ENCODE measurements at places on chromosomes 6 and 20. TPM values are rescaled to one million over a fixed set of nuclear protein-coding genes. Genes with fewer than 3 reads are reported as not detected.

The CSTF1 gene
- total RNA-seq: 32.9 TPM

The PARD6B gene
- 0.07 TPM for total RNA-seq

The TINAG gene
- total RNA-seq: 0.21 TPM

The SLC16A10 gene
- not detected for total RNA-seq

DNA sequence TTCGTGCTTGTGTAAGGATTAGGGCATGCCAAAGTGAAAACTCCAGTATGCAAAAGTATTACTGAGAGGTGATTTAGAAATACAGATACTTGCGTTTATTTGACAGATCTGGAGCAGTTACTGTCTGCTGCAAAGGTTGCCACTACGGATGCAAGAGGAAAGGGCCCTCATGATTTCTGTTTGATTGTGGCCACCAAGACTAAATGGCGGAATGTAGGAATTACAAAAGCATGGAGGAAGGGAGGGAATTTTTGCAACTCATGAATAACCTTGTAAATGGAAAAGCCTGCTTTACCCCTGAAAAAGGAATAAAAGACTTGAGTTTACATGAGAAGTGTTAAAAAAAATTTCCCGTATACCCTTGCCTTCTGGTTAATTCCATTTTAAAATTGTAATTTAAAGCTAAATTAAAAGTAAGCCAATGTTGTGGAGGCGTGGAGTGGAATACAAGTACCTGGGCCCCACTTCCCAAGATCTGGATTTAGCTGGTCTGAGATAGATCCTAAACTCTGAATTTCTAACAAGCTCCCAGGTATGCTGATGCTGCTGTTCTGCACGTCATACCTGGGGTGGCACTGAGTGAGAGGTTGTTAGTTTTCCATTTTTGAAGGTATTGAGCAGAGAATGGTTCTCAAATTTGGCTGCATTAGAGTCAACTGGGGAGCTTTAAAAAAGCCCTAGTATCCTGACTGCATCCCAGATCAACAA, 56.6 kb upstream of the NKX2-2 start:
- no peaks in the 10 kb centered on the region for H3K27me3 ChIP-seq
- no peaks in the 10 kb centered on the region for H3K4me1 ChIP-seq
- no peak overlapping the region for H3K27ac ChIP-seq
- DNase-seq: no peak

DNA sequence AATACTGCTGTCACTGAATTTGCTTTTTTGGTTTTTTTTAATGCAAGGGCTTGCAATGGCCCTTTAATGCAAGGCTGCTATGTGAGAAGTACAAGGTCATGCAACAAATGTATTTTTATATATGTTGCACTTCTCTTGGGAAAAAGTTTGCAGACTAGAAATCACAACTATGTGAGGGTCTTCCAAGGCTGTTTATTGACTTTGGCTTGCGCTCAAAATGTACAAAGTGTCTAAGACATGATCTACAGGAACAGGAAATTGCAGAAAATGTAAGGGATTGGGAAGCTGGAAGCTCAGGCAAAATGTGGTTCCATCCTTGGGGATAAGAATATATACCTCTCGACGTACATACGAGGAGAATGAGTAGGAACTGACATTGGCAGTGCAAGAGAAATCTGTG, 92.2 kb upstream of the F13A1 start:
- DNase-seq: no peak
- H3K27me3 ChIP-seq: no peaks in the 10 kb centered on the region
- no peaks in the 10 kb centered on the region for H3K4me1 ChIP-seq
- no peak overlapping the region for H3K27ac ChIP-seq
- H3K4me3 ChIP-seq: no peak overlapping the region

The MATN4 gene
- total RNA-seq: not detected

- peaks cover 6% of the 10 kb centered on the region for H3K4me1 ChIP-seq
- DNase-seq: no peak
- no peaks in the 10 kb centered on the region for H3K36me3 ChIP-seq
- H3K27ac ChIP-seq: no peak overlapping the region
- H3K4me3 ChIP-seq: no peak overlapping the region
Observed at GRCh38 chr6:33828764-33829731, 25.2 kb upstream of the MLN start.

DNA sequence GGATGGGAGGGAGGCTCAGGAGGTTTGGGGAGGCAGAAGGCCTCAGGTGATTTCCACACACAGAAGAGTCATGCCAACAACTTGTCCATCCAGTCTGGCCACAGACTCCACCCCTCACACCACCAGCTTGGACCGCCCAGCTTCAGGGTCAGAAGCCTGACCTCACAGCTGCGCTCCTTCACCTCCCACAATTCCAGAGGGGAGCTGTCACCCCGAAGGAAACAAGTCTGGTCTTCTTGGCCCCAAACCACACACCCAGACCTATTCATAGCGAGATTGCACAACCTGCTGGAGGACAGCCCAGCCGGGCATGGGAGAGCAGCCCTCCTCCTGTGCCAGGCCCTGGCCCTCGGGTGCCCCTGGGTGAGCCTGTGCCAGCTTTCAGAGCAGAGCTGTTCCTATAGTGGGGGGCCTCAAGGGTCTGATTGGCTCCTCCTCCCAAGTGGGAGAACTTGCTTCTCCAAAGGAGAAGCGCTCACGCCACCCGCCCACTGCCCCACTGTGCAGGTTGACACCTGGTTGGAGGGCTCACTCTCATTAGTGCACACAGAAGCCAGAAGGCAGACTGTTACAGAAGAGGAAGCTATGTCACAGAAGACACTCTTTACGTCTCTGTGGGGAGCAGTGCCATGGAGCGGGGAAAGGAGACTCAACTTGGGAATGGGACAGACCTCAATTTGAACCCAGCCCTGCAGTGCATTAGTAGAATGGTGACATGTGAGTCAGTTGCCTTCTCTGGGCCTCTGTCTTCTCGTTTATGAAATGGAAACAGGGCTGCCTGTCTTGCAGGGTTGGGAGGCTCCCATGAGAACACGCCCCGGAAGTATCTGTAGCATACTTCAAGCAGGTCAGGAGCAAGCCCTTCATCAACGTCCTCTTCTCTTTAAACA, 128.8 kb downstream of the FOXO3 start:
- H3K4me1 ChIP-seq: peaks cover 3% of the 10 kb centered on the region
- no peak overlapping the region for H3K27ac ChIP-seq
- DNase-seq: no peak
- H3K36me3 ChIP-seq: no peaks in the 10 kb centered on the region
- no peak overlapping the region for H3K4me3 ChIP-seq

GRCh38 chr6:80388507-80388906, 282.0 kb downstream of the BCKDHB start:
- H3K27me3 ChIP-seq: no peaks in the 10 kb centered on the region
- no peak overlapping the region for H3K4me3 ChIP-seq
- no peaks in the 10 kb centered on the region for H3K4me1 ChIP-seq
- no peak overlapping the region for H3K27ac ChIP-seq

GRCh38 chr6:38241200-38241871, 398.4 kb downstream of the BTBD9 start:
- H3K4me3 ChIP-seq: no peak overlapping the region
- no peaks in the 10 kb centered on the region for H3K4me1 ChIP-seq
- no peak overlapping the region for H3K27ac ChIP-seq
- no peaks in the 10 kb centered on the region for H3K36me3 ChIP-seq
- no peak for DNase-seq
- H3K27me3 ChIP-seq: no peaks in the 10 kb centered on the region

The TNXB gene
- total RNA-seq: 3.2 TPM

DNA sequence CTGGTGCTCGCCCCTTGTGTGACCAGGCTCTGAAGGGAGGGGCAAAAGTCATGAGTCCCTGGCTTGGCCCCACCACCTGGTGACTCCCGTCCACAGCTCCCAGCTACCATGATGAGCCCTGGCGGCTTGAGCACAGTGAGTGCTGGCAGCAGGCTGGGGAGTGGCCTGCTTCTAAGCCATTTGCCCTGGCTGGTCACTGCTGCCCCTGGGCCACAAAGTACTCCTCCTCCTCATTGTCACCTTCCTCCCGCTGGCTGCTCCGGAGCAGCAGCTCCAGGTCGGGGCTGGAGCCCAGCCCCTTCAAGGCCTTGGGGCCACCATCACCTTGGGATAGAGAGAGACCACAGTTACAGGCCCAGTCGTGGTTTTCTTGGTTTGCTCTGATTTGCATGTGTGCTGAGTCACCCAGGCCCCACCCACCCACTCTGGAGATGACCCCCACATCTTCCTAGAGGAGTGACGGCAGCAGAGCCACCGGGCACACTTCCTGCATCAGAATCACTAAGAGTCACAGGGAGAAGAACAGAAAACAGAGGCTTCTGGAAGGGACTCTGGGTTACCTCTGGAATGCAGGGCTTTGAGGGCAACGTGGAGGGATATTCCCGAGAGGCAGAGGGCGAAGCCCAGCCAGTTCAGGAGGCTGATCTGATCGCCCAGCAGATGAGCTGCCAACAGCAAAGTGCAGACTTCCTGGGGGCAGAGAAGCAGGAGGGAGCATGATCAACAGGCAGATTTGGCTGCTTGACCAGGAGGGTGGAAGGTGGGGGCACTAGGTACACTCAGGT, 42.1 kb upstream of the CDH22 start:
- H3K27me3 ChIP-seq: no peaks in the 10 kb centered on the region
- peaks cover 3% of the 10 kb centered on the region for H3K36me3 ChIP-seq
- peak; percentile 60 for DNase-seq
- H3K4me1 ChIP-seq: peaks cover 9% of the 10 kb centered on the region
- peak overlapping the region; percentile 70 for H3K27ac ChIP-seq
- H3K4me3 ChIP-seq: no peak overlapping the region

DNA sequence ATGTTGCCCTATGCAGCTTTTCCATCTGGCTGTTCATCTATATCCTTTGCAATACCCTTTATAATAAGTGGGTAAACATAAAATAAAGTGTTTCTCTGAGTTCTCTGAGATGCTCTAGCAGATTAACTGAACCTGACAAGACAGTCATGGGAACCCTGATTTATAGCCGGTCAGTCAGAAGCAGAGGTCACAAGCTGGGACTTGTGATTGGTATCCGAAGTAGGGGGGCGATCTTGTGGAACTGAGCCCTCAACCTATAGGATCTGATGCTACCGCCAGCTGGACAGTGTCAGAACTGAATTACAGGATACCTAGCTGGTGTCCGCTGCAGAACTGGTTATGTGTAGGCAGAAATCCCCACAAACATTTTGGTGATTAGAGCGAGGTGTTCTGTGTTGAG, 39.0 kb downstream of the SLC17A5 start:
- H3K4me1 ChIP-seq: no peaks in the 10 kb centered on the region
- H3K36me3 ChIP-seq: no peaks in the 10 kb centered on the region
- DNase-seq: no peak
- H3K27ac ChIP-seq: no peak overlapping the region

DNA sequence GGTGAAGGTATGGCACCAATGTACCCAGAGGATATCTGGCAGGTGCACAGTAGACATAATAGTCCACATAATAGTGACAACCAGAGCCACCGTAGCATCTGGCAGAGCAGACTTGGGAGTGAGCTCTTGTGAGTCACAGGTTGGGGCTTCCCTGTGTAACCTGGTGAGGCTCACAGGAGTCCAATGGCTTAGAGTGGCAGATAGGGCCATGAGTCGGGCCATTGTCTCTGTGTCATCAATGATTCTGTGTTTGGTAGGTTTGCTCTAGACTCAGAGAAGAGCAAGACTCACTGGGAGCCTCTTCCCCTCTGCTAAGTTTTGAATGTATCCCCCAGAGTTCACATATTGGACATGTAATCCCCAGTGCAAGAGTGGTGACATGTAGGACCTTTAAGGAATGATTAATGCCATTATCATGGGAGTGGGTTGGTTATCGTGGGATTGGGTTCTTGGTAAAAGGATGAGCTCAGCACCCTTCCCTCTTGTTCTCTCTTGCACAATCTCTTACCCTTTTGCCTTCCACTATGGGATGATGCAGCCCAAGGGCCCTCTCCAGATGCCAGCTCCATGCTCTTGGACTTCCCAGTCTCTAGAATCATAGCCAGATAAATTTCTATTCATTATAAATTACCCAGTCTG, 22.6 kb upstream of the SIRPA start:
- H3K27ac ChIP-seq: no peak overlapping the region
- no peak overlapping the region for H3K4me3 ChIP-seq
- no peaks in the 10 kb centered on the region for H3K36me3 ChIP-seq
- H3K27me3 ChIP-seq: no peaks in the 10 kb centered on the region
- no peaks in the 10 kb centered on the region for H3K4me1 ChIP-seq

The SLPI gene
- total RNA-seq: not detected

DNA sequence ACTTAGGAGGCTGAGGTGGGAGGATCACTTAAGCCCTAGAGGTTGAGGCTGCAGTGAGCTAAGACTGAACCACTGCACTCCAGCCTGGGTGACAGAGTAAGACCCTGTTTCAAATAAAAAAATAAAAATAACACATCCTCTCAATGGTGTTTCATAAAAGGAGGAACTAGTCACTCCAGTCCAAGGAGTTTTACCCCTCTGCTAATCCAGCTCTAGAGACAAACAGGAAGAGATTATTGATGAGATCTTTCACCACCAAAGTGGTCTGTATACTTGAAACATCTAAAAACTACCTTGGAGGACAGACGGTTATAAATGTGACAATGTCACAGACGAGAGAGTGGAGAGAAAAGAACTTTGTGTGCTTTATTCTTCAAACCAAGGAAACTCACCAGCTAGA, 58.2 kb downstream of the PIGU start:
- H3K27me3 ChIP-seq: no peaks in the 10 kb centered on the region
- peaks cover 3% of the 10 kb centered on the region for H3K4me1 ChIP-seq
- no peak for DNase-seq

DNA sequence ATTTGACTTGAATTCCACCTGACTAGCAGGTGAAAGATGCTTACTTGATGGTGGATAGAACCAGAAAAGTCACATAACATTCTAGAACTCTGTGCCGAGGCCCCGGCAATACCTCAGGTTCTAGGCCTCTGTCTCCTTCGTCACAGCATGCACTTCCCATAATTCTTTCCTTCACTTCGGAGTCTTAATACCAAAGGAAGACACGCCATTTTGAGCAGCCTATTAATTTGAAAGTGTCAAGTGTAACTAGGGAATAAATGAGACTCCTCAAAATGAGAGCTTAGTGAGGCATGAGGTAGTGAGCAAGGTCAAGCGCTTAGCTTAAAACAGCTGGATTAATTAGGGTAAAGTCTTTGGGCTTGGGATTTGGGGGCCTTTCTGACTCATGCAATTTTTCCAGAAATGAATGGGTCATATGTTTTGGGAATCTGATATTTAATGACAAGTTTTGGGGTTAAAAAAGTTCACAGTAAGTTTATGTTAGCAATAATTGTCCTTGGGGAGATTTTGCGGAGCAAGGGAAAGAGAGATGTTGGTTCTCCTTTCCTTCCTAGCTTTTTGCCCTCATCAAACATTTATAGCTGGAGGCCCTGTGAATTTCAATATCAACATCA, 29.1 kb upstream of the SGK1 start:
- no peak for DNase-seq
- no peaks in the 10 kb centered on the region for H3K27me3 ChIP-seq
- H3K27ac ChIP-seq: no peak overlapping the region
- no peaks in the 10 kb centered on the region for H3K4me1 ChIP-seq
- H3K36me3 ChIP-seq: no peaks in the 10 kb centered on the region

- no peak overlapping the region for H3K27ac ChIP-seq
- no peaks in the 10 kb centered on the region for H3K36me3 ChIP-seq
- no peak overlapping the region for H3K4me3 ChIP-seq
- no peaks in the 10 kb centered on the region for H3K27me3 ChIP-seq
Observed at GRCh38 chr6:14459315-14459714, 341.7 kb downstream of the CD83 start.
